ENCODE measurements at places on chromosomes 16 and 17.

DNA sequence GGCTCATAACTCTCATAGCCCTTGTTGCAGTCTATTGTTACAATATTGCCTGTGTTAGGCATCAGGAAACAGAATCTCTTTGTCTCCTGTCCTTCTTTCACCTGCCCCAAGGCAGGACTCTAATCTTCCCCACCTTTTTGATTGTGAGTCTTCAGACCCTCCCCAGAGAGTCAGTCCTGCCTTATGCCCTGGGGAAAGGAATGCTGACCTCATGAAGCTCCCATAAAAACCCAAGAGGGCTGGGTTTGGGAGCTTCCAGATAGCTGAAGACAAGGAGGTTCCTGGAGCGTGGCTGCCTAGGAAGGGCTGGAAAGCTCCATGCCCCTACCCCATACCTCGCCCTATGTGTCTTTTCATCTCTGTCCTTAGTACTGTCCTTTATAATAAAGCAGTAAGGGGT is 688.8 kb downstream of the WWOX start:
- no peak for DNase-seq

DNA sequence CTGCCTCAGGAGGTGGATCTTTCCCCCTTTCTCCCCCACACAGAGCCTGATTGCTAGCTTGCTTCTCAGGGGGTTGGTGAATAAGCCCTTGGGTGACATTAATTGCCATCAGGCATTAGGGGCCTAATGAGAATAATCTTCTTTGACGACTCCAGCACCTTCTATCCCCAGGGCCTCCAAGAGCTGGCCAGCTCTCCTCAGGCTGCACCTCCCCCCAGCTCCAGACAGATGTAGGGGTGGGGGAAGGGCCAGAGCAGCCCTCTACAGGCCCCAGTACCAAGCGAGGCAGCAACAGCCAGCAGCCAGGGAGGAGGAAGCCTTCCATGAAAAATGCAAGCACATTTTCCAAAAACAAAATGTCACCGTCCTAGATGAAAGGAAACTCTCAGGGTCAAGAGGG is 1.4 kb upstream of the TMEM132E start:
- no peak for DNase-seq

DNA sequence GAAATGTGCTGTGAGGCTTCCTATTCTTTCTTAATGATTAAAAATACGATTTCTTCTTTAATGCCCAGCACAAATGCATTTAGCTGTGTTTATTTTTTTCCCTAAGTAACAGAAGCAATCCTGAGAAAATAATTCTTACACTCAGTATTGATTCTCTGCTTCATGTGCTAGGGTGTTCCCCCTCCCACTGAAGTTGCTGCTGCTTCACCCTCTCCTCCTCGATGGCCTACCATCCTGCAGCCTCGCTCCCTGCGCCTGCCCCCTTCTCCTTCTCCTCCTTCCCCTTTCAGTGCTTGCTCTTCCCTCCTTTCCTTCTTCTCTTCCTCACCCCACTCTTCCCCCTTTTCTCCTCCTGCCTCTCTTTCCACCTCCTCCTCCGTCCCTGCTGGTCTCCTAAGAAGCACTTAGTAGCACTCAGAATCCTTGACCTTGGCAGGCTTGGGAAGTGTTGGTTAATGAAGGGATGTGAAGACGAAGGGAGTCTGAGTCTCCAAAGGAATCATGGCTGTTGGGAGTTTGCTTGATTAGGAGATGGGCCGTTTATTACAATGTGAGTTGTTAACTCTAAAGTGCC is 119.7 kb downstream of the RPTOR start:
- DNase-seq = no peak

DNA sequence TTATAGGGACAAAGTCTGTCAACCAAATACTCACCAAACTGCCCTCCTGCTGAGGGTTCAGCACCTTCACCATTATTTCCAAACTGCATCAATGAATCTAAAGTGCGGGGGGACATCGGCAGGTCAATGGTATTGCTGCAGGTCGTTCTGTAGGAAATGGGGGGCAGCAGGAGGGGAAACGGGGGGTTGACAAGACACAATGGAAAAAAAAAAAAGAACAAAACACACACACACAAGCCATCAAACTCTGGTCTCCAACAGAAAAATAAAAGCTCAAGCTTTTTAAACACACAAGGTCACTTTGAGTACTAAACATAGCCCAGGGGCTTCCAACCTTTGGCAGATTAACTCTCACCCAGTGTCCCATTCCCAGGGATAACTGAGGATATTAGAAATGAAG is 28.5 kb downstream of the STAT5A start:
- DNase-seq = no peak

GRCh38 chr17:45230787-45231480 is 9.2 kb downstream of the FMNL1 start:
- no peak for DNase-seq

GRCh38 chr16:56608876-56609462 is 585 bp downstream of the MT2A start:
- no peak for DNase-seq

DNA sequence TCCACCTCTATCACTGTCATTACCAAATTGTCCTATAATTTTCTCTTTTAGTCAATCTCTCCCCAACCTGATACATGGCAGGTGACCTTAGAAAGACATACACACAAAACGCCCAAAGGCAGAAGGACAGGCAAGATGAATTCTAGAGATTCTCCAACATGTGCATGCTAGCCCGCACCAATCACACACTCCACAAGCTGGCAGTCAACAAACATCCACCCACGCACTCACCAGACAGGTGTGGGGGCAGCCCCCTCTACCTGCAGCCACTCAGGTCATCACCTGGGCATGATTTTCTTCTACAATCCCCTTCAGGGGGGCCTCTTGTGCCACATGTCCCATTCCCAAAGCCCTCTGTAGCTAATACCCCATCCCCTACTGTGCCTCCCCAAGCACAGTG is 9.5 kb downstream of the MPP2 start:
- DNase-seq = no peak

- DNase-seq = peak; percentile 37
Observed at GRCh38 chr16:50313596-50314478, 47.5 kb downstream of the ADCY7 start.

GRCh38 chr16:53545433-53545832 is 42.4 kb upstream of the AKTIP start:
- DNase-seq = no peak

GRCh38 chr16:79554912-79555311 is 45.6 kb downstream of the MAF start:
- no peak for DNase-seq

- no peak for DNase-seq
Observed at GRCh38 chr17:3884188-3884587, 8.7 kb downstream of the CAMKK1 start.

DNA sequence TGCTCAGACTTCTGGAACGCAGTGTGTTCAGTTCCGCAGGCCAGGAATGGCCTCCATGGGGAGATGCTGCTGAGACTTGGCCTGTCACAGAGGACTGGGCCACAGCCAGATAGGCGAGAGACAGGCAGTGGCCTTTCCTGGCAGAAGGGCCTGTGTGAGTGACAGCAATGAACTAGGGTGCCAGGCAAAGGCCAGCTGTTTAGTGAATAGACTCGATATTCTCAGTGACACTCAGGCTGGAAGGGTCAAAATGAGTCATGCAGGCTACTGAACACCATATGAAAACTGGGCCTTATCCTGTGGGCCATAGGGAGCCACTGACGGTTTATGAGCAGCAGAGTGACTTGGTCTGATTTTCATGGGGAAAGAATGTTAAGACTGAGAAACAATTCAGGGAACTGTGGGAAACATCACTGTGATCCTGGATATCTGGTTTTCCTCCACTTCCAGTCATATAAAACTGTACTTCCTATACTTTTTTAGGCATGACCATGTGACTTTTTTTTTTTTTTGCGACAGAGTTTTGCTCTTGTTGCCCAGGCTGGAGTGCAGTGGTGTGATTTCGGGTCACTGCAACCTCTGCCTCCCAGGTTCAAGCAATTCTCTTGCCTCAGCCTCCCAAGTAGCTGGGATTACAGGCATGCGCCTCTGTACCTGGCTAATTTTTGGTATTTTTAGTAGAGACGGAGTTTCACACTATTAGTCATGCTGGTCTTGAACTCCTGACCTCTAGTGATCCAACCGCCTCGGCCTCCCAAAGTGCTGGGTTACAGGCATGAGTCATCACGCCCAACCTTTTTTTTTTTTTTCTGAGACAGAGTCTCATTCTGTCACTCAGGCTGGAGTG is 5.2 kb upstream of the NUBP1 start:
- DNase-seq = peak; percentile 71

DNA sequence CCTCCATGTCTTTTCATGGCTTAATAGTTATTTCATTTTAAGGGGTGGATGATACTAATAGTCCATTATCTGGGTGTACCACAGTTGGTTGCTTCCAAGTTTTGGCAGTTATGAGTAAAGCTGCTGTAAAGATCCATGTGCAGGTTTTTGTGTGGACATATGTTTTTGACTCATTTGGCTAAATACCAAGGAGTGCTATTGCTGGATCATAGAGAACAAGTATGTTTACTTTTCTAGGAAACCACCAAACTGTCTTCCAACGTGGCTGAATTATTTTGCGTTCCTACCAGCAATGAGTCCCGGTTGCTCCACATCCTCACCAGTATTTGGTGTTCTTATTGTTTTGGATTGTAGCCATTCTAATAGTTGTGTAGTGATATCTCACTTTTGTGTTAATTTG is 181.9 kb downstream of the SPECC1 start:
- DNase-seq = no peak

- no peak for DNase-seq
Observed at GRCh38 chr16:68529608-68529930, 9.5 kb upstream of the ZFP90 start.

DNA sequence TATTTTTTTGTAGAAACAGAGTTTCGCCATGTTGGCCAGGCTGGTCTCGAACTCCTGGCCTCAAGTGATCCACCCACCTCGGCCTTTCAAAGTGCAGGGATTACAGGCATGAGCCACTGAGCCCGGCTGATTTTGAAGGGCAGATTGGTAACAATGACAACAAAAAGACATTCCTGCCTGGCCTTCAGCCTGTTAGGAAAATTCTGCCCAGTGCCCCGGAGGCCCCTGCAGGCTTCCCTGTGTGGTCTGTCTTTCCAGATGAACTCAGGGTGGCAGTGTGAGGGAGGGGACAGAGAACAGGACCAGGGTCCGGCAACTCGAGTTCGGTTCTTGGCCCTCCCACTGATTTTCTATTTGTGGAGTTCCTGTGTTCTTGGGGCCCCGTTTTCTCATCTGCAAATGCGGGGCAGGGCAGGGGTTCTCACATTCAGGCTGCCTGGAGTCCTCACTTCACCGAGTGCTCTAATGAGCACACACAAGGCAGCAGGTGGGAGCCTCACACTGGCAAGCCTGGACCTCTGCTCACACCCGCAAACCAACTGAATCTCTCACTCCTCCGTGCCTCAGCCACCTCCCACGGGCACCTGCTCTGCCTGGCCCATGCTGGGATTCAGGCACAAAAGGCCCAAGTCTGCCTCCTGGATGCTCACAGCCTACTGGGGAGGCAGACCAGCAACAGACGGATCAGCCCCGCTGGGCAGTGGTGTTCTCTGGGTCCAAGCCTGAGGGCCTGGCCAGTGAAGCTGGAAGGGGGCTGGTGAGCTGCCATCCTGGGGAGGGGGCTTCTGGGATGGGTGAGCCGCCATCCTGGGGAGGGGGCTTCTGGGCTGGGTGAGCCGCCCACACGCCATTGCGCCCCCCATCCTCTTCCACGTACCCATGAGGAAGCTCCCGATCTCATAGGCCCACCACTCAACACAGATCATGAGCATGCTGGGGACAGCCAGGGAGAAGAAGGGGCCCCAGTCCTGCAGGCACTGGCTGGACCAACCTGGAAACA is 10.3 kb downstream of the SLC47A2 start:
- no peak for DNase-seq

DNA sequence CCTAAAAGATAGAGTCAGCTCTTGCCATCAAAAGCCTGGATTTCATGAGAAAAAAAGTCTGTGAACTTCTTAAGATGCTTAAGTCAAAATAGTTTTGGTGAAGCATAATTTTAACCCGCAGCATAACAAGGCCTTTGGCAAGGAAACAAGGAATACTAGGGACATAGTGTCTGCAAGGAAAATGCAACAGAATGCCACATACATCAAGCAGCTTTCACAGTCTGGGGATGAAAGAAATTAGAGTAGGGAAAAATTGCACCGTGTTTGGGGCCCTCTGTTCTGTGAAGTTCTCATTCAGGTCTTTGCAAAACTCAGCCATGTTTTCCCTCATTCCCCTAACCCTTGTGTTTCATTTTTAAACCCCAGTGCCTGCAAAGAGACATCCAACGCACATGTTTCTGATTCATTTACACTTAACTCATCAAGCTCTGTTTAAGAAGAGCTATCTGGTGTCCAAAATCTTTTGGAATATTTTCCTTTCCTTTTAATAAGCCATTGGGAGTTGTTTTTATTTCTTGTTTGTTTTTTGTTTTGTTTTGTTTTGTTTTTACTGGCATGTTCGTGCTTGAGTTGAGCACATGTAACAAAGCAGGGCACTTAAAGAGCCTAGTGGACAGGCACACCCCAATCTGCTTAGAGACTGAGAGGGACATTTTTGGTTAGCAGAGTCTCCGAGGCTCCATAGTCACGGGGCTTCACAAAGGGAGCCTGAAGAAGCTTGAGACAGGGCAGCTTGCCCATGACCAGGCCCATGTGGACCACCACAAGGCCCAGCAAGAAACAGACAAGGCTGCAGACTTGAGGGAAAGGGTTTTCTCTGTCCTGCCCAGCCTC is 116.5 kb downstream of the ANKFN1 start:
- DNase-seq = no peak

GRCh38 chr17:55225237-55225636 is 39.5 kb upstream of the HLF start:
- DNase-seq = no peak

DNA sequence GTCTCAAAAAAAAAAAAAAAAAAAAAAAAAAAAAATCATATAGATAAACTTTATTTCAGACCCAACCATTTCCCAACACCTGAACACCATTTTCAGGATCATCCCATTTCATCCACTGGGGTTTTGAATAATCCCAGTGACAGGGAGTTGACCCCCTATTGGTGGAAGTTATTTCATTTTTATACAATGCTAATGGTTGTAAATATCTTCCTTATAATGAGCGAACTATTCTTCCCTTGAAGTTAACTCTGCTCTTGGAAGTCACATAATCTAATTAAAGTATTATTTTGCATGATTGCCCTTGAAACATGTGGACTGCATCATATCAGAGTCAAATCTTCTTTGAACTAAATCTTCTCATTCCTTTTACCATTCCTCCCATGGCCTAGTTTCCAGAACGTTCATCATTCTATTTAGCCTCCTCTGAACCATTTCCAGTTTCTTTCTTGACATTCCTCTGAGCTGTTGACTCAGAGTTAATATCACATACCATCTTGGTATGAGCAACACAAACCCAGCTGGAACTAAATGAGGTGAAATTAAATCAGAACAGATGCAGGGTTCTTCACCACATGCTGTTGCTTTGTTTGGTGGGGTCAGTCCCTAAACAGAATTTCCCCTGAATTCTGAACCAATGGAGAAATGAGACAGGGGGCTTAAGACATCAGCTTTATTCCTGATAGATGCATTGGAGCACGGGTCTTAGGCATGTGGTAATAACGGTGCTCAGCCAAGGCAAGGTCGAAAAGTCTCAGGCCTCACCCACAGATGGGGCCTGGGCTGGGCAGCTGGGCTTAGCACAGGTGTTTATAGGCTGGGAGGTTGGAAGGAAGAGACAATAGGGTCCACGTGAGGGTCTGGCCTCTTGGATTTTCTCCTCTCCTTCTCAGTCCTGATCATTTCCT is 8.9 kb downstream of the HSD17B2 start:
- DNase-seq = no peak

Data from occipital lobe (tissue), 3 donors.